Stimulated activated CD8-positive, alpha-beta memory T cell treated with anti-CD3 and anti-CD28 coated beads, Interleukin-15, amount 100 ng/mL, for 1 hour (primary cell): ENCODE measurements at places on chromosomes 1 and 21.
A peak's percentile ranks its signal among the peaks of the same experiment; 100 is the strongest.

GRCh38 chr1:12518931-12519692, 98.9 kb downstream of the DHRS3 start:
- DNase-seq, result no peak

GRCh38 chr1:64894438-64895196, 71.7 kb downstream of the JAK1 start:
- no peak for DNase-seq

GRCh38 chr21:37675202-37675801, 241.0 kb downstream of the KCNJ6 start:
- peak; percentile 22 for DNase-seq

- DNase-seq, result no peak
These were observed 20.4 kb upstream of the PADI2 start for GRCh38 chr1:17139637-17140036.

DNA sequence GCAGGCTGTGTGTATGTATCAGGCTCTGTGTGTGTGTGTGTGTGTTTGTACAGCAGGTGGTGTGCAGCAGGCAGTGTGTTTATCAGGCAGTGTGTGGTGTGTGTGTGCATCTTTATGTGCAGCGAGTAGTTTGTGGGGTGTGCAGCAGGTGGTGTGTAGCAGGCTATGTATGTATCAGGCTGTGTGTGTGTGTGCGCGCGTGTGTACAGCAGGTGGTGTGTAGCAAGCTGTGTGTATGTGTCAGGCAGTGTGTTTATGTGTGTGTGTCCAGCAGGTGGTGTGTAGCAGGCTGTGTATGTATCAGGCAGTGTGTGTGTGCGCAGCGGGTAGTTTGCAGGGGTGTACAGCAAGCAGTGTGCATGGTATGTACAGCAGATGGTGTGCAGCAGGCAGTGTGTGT, 29.0 kb downstream of the PTPRF start:
- DNase-seq, result no peak

- DNase-seq, result no peak
These were observed 40.9 kb downstream of the GFI1 start for GRCh38 chr1:92445865-92446264.

DNA sequence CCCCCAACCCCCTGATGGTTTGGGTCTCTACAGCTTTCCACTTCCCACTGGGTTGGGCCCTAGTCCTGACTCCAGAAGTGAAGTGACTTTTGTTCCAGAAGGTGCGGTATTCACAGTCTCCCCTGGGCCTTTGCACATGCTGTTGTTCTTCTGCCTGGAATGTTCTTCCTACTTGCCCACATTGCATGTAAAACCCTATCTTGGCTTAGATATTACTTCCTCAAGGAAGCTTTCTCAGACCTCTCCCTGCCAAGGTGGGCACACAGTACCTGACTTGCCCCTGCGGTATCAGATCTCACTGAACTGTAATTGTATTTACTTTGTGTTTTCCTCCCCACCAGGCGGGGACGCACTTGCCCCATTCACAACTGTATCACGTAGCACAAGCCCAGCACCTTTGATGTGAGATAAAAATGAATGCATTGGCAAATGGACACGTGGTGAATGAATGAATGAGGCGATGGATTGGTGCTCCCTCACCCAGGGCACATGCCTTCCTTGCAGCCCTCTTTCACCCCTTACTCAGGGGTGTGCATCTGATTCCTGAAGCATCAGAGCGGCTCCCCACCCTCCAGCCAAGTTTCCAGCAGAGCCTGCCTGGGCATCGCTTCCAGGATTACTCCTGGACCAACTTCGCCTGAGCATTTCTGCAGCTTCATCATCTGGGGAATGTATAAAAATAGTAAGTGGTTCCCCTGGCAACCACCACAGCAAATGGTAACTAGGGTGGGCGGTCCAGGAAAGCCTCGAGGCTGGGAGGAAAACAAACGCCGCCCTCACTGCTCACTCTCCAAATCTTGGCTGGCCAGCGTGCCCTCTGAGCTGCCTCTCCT, 19.8 kb downstream of the NENF start:
- no peak for DNase-seq

DNA sequence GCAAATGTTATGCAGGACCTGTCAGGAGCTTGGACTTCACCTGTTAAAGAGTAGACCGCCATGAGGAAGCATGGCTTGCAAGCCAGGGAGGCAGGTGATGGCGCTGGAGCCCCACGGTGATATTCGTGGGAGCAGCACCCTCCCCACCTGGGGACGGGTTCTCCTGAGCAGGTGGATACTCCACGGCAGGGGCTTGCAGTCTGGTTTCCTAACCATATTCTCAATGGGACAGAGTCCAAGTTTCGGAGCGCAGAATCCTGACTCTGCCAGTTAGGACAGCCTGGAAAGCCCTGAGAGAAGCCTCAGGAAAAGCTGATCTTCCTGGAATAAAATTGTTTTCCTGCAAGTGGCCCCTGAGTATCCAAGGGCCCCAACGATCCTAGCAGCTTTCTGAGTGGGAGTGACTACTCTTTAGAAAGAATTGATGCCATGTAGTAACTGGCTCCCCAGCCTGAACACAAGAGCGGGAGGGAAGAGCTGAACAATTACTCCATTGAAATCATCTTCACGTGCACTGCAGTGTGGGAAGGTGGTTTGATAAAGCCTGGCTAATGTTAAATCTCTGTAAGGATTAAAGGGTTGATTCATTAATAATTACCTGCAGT, 146.3 kb upstream of the RAB4A start:
- no peak for DNase-seq

DNA sequence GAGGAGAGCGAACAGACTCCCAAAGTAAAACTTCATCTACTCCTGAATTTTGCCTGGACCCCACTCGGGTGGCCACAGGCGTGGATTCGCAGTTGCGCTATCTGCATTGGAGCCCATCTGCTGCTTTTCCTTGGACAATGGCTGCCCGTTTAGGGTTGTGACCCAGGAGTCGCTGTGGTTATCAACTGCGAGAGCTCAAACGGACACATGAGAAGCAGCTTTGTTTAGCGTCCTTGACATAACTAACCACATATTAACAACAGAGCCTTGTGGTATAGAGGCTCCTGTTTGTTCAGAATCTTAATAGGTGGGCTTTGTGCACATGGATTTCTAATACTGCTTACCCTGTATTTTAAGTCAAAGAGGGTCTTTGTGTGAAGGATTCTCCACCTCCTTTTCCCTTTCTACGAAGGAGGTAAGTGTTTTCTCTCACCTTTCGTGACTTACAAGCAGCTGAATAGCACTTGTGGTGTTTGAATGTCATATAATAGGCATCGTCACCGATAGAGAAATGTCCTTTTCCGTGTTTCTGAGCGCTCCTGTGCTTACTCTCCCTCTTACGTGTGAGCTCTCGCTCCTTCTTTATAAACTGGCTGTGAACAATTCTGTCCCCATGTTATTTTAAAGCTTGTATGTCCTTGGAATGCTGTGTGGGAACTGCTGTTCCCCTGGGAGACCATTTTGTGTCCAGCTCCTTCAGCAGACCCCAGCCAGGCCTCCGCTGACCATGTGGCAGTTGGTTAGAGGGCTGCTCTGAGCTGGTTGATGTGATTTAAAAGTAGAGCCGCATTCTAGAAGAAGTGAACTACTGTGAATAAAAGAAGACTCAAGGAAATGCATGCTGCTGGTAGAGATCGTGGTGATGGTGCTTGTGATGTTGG, 441.4 kb downstream of the RPS6KC1 start:
- no peak for DNase-seq

GRCh38 chr1:59511476-59512465, 214.9 kb downstream of the FGGY start:
- DNase-seq, result no peak

DNA sequence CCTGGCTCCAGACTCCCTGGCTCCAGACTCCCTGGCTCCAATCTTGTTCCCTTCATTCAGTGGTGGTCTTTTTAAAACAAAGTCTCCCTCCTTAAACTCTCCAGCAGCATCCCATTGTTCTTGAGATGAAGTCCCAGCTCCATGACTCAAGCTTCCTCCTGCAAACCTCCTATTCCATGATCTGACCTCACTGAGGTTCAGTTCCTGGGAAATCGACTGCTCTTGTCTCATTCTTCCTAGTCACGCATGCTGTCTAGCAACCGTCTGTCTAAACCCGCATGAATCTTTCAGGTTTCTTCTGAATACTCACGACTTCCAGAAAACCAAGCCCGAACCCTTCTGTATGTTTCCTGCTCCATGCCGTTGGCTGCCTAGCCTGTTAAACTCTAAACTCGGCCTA, 91.9 kb downstream of the RAVER2 start:
- no peak for DNase-seq

DNA sequence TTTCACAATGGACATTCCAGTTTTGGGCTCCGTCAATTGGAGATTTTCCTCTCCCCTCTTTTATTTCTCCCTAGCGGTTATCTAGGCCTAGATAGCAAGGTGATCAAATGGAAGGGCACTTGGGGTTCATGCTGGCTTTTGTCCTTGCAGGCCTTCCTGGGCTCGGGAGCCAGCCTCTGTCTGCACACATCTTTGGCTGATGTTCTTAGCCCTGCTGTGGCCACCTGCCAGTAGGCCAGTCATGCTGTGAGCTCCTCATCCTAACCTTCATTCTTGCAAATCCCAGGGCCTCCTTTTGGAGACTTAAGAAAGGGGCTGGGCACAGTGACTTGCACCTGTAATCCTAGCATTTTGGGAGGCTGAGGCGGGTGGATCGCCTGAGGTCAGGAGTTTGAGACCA, 13.5 kb downstream of the TIE1 start:
- DNase-seq, result no peak

- no peak for DNase-seq
These were observed 25.0 kb upstream of the ZNF436 start for GRCh38 chr1:23394684-23395083.

DNA sequence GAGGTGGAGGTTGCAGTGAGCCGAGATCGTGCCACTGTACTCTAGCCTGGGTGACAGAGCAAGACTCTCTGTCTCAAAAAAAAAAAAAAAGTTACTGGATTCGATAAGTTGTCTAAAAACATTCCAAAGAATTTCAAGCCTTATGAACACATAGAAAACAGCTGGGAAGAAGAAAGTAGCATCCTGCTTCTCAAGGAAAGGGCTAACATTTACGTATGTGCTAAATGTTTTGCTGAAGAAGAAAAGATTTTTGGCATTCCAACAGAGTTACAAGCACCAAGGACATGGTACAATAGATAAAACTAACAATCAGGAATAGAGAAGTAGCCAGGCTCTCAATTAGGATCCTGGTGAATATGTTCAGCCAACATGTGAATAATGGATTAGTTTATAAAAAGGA, 69.8 kb downstream of the HFM1 start:
- DNase-seq, result no peak

DNA sequence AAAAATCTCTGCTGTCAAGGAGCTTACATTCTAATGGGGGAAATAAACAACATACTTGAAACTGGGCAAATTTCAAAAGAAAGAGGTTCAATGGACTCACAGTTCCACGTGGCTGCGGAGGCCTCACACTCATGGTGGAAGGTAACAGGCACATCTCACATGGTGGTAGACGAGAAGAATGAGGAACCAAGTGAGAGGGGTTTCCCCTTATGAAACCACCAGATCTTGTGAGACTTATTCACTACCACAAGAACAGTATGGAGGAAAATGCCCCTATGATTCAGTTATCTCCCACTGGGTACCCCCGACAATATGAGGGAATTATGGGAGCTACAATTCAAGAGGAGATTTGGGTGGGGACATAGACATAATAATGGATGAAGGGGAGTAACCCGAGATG, 226.4 kb downstream of the ZP4 start:
- DNase-seq, result no peak

GRCh38 chr1:208587110-208587509, 342.9 kb upstream of the PLXNA2 start:
- no peak for DNase-seq

DNA sequence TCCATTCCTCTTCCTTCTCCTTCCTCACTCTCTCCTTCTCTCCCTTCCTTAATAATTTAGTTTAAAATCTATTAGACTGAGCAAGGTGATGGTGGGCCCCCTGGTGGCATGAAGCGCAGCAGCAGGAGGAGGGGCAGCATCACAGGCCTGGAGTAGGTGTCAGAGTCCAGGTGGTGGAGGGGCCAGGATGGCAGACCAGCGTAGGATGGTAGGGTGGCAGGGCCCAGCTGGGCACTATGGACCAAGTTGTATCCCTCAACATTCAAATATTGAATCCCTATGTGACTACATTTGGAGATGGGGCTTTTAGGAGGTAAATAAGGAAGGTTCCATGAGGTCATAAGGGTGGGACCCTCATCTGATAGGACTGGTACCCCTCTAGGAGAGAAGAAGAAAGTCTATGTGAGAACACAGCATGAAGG, 61.0 kb downstream of the WDR4 start:
- peak; percentile 35 for DNase-seq

GRCh38 chr1:197837911-197838310, 62.6 kb upstream of the DENND1B start:
- no peak for DNase-seq

DNA sequence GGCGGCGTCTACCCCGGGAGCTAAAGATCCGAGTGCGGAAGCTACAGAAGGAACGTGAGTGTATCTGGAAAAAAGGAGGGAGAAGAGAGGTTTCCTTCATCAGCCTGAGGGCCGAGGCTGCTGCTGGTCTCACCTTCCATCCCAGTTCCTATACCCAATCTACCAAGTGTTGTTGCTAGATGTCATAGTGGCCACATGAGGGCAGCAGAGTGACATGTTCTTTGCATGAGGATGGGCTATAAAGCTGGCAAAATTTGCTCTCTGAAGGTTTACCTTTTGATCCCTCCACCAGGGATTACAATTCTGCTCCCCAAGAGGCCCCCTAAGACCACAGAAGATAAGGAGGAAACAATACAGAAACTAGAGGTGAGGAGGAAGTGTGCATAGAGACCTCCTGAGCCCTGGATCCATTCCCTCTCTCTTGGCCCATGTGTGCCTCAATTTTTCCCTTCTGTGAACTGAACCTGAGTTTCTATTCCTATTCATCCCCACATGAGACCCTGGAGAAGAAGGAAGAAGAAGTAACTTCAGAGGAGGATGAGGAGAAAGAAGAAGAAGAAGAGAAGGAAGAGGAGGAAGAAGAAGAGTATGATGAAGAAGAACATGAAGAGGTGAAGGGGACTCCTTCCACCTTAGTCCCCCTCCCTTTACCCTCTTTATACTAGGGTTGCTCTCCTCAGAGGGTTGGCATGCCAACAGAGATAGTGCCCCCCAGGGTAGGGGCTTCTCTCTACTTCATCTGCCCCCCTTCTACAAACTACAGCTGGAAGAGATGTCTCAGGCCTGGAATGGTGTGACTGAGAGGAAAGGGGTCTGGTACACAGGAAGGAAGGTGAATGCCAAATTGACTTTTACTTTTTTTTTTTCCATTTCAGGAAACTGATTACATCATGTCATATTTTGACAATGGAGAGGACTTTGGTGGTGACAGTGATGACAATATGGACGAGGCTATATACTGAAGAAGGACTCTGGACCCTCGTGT, 13.3 kb downstream of the POLR3GL start:
- DNase-seq, result peak; percentile 56

GRCh38 chr1:31669433-31669785, 24.7 kb upstream of the PEF1 start:
- DNase-seq, result no peak
